ENCODE measurements at places on chromosomes 12 and 14.

DNA sequence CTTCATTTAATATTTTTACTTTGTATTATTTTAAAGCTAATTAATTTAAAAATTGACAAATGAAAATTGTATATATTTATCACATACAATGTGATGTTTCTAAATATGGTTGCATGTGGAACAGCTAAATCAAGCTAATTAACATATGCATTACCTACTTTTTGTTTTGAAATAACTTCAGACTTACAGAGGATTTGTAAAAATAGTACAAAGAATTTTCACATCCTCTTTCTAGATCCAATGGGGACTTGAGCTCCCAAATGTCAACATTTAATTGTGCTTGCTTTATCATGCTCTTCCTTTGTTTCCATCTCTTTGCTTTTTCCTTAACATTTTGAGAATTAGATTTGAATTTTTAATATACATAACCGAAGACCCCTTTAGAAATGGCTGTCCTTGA lies 6.6 kb downstream of the DCD start:
- DNase-seq: no peak

DNA sequence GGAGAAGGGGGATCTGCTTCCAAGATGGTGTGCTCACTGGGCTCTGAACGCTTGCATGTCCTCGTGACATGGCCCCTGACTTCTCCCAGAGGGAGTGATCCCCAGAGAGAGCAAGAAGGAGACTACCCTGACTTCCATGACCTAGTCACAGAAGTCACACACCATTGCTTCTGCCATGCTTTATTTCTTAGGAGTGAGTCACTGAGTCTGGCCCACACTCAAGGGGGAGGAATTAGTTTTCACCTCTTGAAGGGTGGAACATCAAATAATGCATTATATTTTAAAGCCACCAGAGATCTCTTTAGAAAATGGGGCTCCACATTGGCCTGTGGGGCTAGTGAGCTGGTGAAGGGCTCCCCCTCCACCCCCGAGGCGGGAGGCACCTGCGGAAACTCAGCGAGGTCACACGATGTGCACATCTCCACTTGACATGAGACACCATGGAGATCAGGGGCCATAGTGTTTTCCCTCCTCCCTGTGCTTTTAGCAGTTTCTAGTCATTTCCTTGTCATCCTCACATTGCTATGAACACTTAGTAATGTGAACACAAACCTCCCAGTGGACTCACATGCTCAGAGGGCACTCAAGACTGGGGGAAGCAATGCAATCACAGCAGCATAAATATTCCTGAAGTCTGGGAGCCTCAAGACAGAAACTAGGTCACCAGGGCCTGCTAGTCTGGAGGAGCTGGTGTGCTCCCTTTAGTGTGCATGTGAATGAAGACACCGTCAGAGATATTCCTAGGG lies 87.4 kb upstream of the FZD10 start:
- no peak for DNase-seq

- DNase-seq: peak; percentile 77
These were observed 61.7 kb upstream of the PTPRR start for GRCh38 chr12:70982286-70982685.

DNA sequence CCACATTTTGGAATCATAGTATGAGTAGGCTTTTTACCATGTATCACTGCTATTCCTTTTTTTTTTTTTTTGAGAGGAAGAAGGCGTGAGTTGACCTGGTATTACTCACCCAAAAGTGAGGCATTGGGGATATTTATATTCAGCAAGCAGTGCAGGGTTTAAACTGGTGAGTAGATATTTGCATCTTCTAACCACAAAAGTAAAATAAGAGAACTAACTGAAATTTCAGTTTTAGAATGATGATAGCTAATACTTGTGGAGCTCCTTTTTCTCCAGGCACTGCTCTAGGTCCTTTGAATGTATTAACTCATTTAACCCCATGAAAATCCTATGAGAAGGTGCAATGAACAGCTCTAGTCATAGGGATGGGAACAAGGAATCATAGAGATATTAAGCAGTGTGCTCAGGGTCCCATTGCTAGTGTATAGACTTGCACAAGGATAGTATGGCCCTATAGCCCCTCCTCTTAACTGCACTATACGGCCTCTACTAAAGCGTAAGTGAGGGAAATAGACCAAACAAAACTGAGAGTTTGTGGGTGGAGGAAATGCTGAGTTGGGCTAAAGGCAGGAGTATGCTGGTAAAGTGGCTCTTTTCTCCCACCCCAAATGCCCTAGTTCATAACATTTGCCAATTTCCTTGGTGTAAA lies 104.3 kb upstream of the MAX start:
- peak; percentile 83 for DNase-seq

DNA sequence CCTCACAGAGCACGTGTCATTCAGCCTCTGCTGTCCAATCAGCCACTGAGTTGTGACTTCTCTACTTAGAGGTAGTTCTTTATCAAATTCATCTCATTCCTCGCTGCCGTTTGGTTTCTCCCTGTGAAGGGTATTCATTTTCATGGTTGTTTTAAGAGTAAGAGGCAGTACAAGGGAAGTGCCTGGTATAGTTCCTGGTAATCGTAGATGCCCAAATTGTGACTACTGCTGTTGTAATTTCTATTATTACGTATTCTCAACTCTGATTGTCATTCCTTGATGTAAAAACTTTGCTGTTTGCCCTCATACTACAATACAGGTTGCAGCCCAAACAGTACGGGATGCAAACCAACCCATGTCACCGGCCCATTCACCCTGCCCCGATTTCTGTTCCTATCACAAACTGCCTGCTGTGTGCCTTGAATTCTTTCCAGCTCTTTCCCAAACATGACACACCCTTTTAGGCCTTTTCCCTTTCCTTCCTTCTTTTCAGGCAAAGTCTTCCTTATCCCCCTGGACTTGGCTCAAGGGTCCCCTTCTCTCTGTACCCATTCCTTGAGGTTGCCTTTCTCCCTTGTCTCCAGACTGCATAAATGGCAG lies 93.0 kb downstream of the SLC25A47 start:
- no peak for DNase-seq

DNA sequence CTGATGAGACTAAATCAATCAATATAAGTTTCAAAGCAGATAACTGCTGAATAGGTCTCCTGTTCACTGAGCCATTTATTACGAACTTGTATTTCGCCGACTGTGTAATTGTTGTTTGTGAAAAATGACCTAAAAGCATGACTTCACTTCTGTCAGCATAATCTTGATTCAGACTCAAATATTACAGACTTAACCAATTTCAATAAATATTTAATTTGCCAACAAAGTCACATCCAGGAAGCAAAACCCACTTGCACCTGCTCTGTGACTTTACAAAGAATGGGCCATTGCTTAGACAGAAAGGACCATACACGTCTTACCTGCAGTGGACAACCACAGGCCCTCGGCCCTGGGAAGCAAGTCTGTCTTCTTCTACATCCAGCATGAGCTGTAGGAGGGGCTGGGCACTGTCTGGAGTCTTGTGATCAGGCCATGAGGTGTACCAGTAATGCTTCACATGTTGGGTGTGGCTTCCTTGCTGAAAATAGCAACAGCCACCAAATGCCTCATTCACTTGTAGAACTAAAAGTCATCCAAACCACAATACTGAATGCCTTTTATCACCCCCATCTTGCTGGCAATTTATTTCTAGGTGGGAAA lies 23.5 kb upstream of the PTPRB start:
- DNase-seq: peak; percentile 99

DNA sequence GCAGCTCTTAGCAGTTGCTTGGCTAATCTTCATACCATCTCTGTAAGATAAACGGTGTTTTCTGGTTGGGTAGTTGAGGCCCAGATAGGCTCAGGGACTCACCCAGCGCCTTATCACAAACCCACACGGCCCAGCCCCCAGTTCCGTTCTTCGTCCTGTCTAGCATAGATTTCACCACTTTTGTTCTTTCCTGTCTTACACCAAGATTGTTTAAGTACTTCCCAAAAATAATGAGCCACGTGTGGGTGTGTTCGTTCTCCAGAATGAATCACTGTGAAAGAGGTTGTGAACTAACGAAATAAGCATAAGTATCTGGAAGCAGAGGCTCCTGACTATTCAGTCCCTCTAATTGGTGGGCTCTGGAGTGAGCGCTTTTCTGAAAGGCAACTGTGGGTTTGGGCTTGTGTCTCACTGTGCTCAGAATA lies 21.4 kb downstream of the ACVR1B start:
- peak; percentile 92 for DNase-seq

GRCh38 chr12:117042171-117042842 lies 56.9 kb downstream of the TESC start:
- DNase-seq: no peak

DNA sequence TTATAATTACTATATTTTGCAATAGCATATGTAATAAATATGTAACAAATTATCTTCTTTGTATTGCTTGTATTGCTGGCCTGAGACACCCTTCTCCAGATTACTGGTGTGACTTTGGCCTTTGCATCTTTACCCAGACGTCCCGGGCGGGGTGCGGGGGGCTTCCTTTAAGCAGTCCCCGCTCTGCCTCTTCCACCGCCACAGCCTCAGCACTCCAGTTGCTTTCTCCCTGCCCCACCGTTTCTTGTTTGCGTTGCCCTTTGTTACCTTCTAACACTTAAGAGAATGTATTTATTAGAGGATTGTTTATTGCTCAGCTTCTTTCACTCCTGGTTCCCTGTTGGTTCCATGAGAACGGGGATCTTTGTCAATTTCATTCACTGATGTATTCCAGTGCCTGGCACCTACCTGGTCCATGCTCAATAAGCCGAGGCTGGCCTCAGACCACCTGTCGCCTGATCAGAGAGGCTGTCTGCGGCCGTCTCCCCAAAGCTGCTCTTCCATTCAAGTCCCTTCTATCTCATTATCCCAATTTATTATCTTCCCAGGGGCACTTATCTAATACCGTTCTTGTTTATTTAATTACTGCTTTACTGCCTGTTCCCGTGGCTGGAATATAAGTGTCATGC lies 100.5 kb upstream of the RFLNA start:
- DNase-seq: no peak

GRCh38 chr12:73158341-73158740 lies 886.2 kb downstream of the TRHDE start:
- DNase-seq: no peak

GRCh38 chr12:4454315-4454860 lies 8.8 kb upstream of the FGF6 start:
- no peak for DNase-seq

- no peak for DNase-seq
These were observed 664.6 kb downstream of the BCL11B start for GRCh38 chr14:98607341-98607910.

DNA sequence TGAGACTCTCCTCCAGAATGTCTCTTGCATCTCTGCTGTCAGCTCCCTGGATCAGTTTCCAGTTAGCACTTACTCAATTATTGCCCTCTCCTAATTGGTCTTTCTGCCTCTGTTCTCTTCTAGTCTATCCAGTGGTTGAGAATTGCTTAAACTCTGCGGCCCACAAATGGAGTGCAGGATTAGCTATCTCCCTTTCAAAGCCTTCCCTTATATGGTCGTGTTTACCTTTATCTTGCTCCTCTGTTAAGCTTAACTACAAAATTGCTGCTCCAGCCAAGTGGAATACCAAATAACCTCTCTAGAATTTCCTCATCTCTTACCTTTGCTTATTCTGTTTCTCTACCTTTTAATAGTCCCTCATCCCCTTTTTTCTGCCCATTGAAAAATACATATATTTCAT lies 132.7 kb downstream of the NRXN3 start:
- no peak for DNase-seq

- no peak for DNase-seq
These were observed 37.1 kb downstream of the TBX5 start for GRCh38 chr12:114368685-114369452.

DNA sequence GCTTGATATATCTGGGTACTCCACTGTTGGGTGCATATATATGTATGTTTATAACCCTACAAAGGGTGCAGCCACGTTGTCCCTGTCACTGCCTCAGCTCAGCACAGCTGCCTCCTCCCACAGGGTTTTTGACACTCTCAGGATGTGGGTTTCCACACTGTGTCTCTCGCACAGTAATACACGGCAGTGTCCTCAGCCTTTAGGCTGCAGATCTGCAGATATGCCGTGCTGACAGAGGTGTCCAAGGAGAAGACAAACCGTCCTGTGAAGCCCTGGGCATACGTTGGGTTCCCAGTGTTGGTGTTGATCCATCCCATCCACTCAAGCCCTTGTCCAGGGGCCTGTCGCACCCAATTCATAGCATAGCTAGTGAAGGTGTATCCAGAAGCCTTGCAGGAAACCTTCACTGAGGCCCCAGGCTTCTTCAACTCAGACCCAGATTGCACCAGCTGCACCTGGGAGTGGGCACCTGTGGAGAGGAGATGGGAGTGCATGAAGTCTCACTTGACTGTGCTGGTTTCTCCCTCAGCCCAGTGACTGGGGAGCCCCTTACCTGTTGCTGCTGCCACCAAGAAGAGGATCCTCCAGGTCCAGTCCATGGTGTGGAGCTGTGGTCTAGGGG lies 498.7 kb downstream of the TMEM121 start:
- no peak for DNase-seq

DNA sequence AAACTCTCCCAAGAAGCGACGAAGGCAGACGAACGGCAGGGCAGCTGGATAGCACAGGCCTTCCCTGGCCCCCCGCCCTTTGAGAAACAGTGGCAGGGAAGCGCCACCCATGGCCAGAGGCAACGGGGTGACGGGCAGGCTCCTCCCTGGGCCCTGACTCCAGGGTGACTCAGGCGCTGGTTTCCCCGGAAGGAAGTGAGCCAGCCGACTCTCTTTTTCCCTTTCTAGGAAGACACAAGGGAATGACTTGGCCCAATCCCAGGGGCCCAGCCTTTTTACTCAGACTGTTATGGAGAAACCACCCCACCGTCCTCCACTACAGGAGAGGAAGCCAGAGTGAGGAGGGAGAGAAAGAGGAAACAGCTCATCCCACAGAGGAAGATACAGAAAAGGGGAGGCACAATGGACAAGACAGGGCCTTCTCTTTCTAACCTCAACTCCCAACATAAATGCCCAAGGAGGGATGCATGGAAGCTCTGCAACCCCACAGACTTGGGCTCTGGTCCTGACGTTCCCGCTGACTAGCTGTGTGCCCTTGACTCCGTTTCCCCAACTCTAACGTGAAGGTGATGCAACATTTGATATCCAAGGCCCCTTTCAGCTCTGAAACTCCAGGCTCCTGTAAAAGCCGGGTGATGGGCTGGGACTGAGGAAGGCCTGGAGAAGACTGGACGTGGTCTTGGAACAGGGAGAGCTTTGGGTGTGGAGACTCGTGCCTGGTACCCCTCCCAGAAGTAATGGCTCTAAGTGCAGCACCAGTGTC lies 27.9 kb downstream of the ACTN1 start:
- DNase-seq: peak; percentile 93

DNA sequence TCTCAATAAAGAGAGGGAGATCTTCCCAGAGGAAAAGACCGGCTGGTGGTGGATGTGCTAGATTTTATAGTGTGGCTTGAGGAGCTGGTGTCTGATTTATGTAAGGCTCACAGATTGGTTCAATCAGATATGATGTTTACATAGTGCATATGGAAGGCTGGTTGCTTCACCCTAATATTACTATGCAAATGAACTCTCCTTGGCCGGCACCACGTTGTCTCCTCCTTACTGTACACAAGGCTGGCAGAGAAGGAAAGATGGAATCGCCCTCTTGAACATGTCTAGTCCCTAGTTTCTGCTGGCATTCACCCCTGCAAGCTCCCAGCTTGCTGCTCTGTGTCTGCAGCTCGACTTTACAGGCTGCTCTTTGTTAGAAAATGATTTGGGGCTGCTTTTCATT lies 8.9 kb downstream of the FAM186A start:
- DNase-seq: no peak

Data from astrocyte (in vitro differentiated cells and primary cell).